ENCODE measurements at places on chromosomes 7 and 10.
A peak's percentile ranks its signal among the peaks of the same experiment; 100 is the strongest.

DNA sequence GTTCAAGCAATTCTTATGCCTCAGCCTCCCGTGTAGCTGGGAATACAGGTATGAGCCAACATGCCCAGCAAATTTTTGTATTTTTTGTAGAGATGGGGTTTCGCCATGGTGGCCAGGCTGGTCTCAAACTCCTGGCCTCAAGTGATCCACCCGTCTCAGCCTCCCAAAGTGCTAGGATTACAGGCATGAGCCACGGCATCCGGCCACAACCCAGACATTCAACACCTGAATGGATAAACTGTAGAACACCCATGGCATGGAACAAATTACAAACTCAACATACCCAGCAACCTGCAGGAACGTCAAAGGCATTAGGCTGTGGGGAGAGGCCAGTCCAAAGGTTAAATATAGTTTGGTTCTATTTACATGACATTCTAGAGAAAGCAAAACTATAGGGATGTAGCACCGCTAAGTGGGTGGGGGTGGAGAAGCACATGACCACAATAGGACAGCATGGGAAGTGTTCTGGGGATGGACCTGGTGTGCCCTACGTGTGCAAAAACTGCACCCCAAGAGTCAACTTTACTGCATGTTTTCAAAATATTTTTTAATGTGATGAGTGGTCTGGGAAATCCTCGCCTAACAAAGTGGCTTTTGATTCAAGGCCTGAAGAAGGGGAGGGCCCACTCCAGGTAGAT lies 6.5 kb upstream of the PGAM2 start:
- no peak for DNase-seq

GRCh38 chr7:44636926-44637325 lies 30.5 kb downstream of the OGDH start:
- no peak for DNase-seq

- no peak for DNase-seq
Observed at GRCh38 chr7:89401099-89401498, 605.6 kb upstream of the TEX47 start.

DNA sequence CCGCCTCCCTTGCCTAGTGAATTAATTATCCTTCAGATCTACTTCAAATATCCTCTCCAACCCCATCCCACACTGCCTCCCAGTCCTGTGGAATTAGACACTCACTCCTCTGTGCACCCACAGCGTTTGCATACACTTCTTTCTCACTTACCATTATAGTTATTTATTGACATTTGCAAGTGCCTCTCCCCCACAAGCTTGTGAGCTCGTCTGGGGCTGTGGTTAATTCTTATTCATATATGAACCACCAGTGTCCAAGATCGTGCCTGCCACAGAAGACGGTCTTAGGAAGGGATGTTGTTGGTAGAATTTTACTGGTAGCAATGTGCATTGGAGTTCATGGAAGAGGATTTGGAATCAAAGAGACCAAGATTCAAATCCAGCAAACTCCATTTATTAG lies 68.1 kb upstream of the AOAH start:
- no peak for DNase-seq

- DNase-seq: no peak
Observed at GRCh38 chr7:79034730-79035129, 418.7 kb downstream of the MAGI2 start.

DNA sequence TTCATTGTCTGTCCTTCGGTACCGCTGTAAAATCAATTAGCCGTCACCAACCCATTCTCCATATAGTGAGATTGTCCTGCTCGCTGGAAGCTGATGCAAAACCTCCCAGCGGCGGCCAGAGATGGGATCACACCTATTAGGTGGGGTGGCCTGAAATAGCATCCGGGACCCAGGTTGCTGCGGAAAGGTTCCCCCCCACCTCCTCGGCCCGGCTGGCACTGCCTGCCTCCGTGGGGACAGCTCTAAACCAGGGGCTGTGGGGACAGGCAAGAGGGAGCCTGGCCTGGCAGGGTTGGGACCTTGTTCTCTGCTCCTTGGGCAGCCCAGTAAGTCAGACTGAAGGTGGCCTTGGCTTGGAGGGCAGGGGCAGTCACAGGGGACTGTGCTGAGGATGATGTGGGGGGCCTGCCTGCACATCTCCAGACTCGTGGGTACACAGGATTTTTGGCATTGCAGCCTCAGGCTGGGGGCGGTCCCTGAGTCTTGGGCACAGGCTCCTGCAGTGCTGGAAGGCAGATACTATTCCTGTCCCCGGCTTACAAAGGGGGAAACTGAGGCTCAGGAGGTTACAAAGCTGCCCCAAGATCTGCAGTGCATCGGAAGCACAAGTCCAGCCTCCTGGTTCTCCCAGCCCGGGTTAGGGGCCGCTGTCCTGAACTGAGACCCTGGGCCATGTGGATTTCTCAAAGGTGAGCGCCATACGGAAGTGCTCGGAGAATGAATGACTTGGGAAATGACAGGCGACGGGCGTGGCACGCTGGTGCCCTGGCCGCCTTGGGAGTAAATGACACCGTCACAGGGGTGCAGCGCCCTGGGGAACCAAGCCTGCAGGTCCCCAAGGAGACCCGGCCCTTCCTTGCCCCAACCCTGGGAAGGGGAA lies 65.6 kb downstream of the UNCX start:
- no peak for DNase-seq

GRCh38 chr7:81819861-81820260 lies 50.0 kb upstream of the HGF start:
- DNase-seq: no peak

DNA sequence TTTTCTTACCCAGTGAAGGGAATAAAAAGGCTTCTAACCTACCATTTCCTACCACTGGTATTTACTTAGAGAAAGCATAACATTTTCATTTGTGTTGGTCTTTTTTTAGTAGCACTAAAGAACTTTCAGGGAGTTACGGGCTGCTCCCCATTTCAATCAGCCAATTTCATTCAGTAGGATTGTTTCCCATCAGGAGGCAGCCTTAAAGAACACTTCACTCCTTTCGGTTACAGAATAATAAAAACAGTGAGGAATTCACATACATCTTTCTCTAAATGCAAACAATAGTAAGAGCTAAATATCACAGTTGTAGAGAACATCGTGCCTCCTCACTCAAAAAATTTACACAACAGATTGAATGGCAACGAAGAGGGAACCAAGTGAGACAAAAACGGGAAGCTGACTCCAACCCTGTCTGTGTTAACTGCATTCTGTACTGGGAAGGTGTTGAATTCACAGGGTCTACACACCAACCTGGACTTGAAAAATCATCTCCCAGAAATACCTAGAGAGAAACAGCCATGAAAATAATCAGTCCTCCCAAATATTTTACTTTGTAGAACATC lies 55.5 kb upstream of the ABLIM1 start:
- DNase-seq: no peak

GRCh38 chr10:90642136-90642535 lies 215.7 kb downstream of the HTR7 start:
- DNase-seq: no peak

DNA sequence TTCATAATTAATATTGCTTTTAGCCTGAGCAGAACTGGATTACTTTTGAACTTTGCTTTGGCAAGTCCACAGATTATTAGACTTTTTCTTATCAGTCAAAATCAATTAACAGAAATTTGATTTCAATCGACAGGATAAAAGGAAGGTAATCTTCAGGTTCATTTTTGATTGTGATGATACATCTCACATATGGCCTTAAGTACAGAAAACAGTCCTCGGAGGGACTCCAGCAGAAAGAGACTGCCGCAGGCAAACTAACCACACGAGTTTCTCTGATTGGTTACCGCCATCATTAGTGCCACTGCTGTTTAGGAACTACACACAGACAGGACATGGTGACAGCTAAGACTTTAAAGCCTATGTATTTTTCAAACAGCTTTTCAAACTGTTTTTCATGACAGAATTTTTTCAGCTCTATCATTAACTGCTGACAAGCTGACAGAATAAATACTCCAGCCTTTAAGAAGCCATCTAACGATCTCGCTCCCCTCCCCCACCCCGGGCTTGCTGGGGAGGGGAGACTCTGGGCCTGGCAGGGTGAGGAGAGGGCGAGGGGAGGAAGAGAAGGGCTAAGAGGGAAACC lies 668.2 kb downstream of the KCNMA1 start:
- DNase-seq: no peak

DNA sequence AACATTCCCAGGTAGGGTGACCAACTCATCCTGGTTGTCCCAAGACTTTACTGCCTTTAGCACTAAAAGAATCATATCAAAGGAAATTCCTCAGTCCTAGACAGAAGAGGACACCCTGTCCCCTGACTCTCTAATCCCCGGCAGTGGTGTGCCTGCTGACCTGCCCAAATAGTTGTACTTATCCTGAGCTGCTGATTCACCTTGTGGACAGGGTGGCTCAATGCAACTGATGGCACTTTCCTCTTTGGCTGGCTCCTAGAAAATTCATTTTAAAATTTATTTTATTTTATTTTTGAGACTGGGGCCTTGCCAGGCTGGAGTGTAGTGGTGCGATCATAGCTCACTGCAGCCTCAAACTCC lies 111.7 kb downstream of the JCAD start:
- DNase-seq: no peak

DNA sequence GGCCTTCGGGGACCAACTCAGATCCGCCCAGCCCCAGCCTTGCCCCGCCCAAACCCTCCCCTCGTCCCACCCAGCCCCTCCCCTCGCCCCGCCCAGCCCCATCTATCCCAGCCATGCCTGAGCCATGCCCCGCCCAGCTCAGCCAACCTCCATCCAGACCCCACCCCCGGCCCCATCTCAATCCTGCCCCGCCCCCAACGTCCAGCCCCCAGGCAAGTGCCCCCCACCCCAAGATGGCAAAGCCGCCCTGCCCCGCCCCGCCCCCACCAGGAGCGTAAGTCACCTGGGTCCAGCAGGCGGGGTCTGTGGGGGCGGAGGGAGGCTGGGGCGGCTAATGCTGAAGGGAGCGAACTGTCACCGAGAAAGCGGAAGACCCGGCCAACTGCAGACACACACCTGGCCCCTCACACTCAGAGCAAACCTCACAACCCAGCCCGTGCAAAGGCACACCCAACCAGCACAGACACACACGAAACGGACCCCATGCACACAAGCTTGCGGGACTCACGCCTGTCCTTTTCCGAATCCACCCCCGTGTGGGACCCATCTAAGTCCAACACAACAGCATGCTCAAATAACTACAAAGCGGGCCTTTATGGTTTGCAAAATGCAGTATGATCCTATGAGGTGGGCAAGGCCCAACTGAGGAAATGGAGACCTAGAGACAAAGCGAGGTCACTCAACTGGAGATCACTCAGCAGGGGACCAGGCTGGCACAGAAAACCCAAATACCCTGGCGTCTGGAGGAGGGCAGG lies 11.5 kb upstream of the OGA start:
- DNase-seq: no peak

- no peak for DNase-seq
Observed at GRCh38 chr10:104349623-104350126, 4.0 kb upstream of the CFAP58 start.

- peak; percentile 65 for DNase-seq
Observed at GRCh38 chr7:107201795-107202450, 33.1 kb downstream of the HBP1 start.

GRCh38 chr10:18400201-18400905 lies 251.0 kb downstream of the NSUN6 start:
- DNase-seq: no peak

DNA sequence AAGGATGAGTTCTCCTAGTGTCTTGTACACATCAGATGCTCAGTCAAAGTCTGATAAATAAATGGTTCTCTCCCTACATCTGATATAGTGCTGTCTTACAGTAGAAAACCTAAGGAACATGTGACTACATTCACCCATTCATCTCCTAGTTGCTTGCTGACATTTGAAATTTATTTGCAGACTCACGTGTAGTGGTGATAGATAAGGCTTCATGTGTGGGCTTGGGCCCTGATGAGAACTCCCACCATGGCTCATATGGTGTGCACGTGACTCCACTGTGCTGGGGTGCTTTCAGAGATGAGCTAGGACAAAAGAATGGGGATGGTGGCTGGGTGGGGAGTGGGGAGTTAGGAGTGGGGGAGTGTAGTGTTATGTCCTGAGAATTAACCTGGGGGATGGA lies 287.3 kb downstream of the RPS24 start:
- DNase-seq: no peak

DNA sequence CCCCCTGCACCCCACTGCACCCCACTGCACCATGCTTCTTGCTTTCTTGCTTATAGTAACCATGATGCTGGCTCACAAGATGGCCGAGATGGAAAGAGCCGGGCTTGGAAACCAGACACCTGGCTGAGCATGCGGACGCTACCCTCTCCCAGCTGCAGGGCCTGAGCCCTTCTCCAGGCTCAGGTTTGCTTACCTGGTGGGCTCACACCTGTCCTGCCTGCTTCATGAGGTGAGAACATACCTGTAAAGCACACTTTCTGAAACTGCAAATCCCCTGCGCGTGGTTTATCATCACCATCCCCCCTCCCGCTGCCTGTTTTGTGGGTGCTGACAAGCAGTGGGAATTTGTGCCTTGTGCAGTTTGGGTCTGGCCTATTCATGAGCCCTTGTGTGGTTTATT lies 302.7 kb downstream of the GLRX3 start:
- no peak for DNase-seq

DNA sequence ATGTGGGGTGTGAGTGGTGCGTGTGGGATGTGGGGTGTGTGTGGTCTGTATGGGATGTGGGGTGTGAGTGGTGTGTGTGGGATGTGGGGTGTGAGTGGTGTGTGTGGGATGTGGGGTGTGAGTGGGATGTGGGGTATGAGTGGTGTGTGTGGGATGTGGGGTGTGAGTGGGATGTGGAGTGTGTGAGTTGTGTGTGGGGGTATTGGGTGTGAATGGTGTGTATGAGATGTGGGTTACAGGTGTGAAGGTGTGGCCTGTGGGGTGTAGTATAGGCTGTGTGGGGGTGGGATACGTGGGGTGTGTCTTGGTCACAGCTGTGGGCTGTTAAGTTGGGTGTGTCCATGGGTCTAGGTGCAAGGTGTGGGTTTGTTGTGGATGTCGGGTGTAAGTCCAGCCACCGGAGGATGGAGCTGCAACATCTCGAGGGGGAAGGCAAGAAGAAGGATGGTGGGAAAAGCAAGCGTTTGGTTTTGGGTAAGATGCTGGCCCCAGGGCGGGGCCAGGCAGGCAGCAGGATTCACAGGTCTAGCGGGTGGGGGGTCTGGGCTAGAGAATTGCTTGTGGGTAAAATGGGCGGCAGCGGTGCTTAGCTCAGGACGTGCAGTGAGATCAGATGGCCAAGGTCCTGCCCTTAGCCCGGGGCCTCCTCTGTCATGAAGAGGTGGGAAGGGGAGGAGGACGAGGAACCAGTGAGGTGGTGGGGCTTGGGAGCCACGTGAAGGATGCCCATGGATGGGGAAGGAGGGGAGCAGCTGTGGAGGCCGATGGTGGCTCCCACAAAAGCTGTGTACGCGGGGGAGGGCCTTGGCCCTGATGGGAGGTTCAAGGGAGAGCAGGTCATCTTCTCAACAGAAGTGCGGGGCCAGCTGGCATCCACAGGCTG lies 60.1 kb downstream of the CFAP46 start:
- DNase-seq: no peak

GRCh38 chr10:93379731-93380575 lies 102.2 kb downstream of the MYOF start:
- no peak for DNase-seq

- DNase-seq: no peak
Observed at GRCh38 chr7:112009081-112009480, 197.1 kb downstream of the DOCK4 start.

GRCh38 chr7:143288836-143289235 lies 685 bp downstream of the CASP2 start:
- DNase-seq: peak; percentile 45

- DNase-seq: no peak
Observed at GRCh38 chr7:468681-469562, 50.7 kb downstream of the PDGFA start.

Measured in NCI-H1092 treated with DMSO at 0.1 percent for 48 hours (cell line).